ENCODE measurements at places on chromosomes 3 and 15.

GRCh38 chr15:98160236-98160635 is 199.7 kb downstream of the ARRDC4 start:
- H3K4me1 ChIP-seq = peaks cover 17% of the 10 kb centered on the region
- DNase-seq = peak; percentile 17
- no peaks in the 10 kb centered on the region for H3K27me3 ChIP-seq
- no peaks in the 10 kb centered on the region for H3K36me3 ChIP-seq
- H3K27ac ChIP-seq = no peak overlapping the region

DNA sequence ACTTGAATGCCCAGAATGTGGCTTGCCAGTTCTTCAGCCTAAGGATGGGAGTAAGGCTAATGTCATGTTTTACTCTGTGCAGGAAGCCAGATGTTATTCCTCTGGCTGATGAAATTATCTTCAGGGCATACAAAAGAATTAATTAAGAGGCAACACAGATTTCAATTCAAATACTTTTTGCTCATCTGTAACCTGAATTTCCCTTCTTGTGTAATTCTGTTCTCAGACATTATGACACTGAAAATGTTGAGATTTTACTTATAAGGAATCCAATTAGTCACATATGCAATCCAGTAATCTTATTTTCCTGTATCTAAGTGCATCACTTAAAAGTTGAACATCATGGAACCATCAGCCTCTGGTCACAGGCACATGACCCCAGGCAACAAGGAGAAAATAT is 136.5 kb downstream of the CPNE4 start:
- H3K36me3 ChIP-seq = no peaks in the 10 kb centered on the region
- H3K4me1 ChIP-seq = no peaks in the 10 kb centered on the region
- H3K27me3 ChIP-seq = no peaks in the 10 kb centered on the region
- DNase-seq = no peak
- H3K4me3 ChIP-seq = no peak overlapping the region

DNA sequence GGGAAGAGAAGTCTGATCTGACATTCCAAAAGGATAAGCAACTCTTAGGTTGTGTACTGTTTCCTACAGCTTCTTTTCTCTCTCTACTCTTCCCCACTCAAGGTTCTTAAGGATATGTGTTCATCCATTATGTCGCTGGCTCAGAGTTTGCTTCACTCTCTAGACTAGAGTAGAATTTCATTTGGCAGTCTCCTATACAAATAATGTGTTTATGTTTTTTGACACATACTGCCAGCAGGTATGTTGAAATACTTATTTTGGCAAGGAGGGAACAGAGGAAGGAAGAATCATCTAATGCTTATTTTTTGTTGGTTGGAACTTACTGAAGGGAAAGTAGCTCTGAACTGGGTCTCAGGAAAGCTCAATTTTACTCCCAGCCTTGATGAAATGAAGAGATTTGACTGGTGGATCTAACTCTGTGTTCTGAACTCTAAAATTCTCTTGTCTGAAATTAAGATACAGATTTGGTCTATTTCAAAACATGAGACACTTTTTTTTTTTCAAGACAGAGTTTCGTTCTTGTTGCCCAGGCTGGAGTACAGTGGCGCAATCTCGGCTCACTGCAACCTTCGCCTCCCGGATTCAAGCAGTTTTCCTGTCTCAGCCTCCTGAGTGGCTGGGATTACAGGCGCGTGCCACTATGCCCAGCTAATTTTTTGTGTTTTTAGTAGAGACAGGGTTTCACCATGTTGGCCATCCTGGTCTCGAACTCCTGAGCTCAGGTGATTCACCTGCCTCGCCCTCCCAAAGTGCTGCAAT is 7.6 kb upstream of the EMC3 start:
- H3K27me3 ChIP-seq = no peaks in the 10 kb centered on the region

GRCh38 chr15:62958528-62959363 is 83.8 kb upstream of the TPM1 start:
- no peaks in the 10 kb centered on the region for H3K36me3 ChIP-seq
- DNase-seq = no peak
- H3K27me3 ChIP-seq = no peaks in the 10 kb centered on the region
- H3K27ac ChIP-seq = no peak overlapping the region
- H3K4me1 ChIP-seq = no peaks in the 10 kb centered on the region
- no peak overlapping the region for H3K4me3 ChIP-seq

GRCh38 chr3:20056725-20057611 is 16.7 kb downstream of the KAT2B start:
- no peak overlapping the region for H3K27ac ChIP-seq
- no peak overlapping the region for H3K4me3 ChIP-seq
- DNase-seq = no peak
- no peaks in the 10 kb centered on the region for H3K36me3 ChIP-seq

DNA sequence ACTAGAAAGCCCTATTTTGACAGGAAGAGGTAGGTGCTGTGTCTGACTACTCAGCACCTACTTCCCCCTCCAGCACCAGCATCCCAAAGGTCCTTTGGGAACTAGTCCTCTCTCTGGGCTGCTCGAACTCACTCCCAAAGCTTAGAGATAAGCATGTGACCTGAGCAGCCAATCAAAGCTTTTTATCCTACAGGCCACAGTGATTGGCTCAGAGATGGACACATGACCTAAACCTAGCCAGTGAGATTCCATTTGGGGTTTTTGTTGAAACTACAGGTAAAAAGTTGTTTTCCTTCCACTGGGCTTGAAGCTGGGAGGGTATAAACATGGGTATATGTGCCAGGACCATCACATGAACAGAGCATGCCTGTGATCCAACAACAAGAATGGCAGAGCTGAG is 186.5 kb upstream of the PPP2R3A start:
- no peak for DNase-seq
- H3K4me3 ChIP-seq = no peak overlapping the region
- no peak overlapping the region for H3K27ac ChIP-seq
- no peaks in the 10 kb centered on the region for H3K36me3 ChIP-seq
